ENCODE measurements at places on chromosomes 7 and 10.

DNA sequence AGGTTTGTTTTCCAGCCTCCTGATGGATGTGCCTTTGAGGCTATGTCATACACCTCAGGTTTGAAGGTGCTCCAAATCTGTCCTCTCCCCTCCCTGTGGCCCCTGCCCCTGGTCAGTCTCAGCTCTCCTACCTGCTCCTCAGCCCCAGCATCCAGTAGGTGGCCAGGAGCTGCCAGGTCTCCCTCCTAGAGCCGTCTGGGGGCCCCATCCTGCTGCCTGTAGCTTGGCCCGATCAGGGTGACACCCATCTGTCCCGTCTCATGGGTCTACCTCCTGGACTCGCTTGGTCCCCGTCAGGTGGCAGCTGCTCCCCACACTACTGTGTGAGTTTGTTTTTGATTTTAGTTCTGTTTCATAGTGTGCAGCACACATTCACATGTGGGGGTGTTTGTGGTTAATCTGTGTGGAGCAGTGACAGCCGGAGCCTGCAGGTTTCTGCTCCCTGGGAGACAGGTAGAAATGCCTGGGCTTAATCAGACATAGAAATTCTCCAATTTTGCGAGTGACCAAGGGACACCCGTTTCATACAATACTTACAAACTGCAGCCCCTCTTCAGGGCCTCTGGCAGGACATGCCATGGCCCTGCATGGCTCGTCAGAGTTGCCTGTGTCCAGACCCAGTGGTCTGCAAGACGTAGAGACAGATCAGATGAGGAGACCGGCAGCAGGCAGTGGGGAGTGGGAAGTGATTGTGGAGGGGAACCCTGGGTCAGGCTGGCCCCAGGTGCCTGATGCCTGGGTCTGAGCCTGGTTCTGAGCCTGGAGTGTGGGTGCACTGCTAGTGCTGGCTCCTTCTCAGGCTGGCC lies 17.1 kb downstream of the ADCY1 start:
- DNase-seq, result no peak

GRCh38 chr7:13144673-13145072 lies 457.2 kb downstream of the ARL4A start:
- no peak for DNase-seq

- DNase-seq, result no peak
These were observed 38.7 kb downstream of the LAMB4 start for GRCh38 chr7:108091461-108091831.

- DNase-seq, result no peak
These were observed 15.1 kb downstream of the FXYD4 start for GRCh38 chr10:43386549-43386948.

DNA sequence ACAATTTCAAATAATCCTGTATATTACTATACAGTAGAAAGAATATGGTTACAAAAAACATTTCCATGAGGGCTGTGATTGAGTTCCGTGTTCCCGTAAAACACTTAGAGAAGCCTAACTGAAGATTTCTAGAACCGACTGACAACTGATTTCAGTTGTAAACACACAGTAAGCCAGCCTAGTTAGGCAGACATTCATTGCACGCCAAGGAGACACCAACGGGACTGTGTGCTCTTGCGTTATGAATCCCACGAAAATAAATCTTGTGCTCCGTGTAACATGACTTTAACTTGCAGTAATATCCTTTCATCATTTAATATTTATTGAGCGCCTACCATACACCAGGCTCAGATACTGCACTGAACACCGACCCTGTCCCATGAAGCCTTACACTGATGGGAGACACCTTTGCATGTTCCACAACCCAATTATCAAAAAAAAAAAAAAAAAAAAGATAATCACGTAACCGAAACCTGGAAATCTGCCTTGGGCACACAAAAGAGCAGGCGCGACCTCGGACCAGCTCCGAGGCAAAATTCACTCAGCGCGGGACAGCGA lies 420 bp upstream of the KLHL7 start:
- DNase-seq, result no peak

DNA sequence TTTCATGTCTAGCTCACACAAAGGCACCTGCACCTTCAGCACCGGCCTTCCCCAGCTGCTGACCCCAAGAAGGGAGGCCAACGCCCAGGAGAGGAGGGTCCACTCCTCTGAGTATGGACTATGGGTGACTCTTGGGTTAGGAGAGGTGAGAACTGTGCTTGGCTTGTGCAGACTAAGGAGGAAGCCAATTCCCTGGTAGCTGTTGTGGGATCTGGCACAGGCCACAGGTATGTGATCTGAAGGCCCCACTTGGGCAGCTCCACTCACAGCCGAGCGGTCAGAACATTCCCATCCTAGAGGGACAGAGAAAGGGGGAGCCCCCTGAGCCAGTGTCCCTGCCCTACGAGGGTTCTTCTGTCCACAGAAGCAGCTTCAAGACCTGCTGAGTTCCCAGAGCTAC lies 52.8 kb upstream of the FIGNL1 start:
- no peak for DNase-seq

GRCh38 chr7:49787980-49788379 lies 14.5 kb downstream of the VWC2 start:
- DNase-seq, result no peak

DNA sequence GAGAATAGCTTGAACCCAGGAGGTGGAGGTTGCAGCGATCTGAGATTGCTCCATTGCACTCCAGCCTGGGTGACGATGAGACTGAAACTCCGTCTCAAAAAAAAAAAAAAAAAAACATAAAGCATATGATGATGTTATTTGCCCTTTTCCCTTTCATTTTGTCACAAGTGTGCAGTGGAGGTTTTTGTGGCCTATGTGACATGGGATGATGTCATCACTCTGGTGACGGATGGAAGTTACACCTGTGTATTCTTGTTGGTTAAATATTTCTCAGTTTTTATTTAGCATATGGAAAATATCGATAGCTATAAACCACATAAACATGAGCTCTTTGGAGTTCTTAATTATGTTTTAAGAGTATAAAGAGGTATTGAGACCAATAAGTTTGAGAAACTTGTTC lies 71.8 kb upstream of the EMX2 start:
- DNase-seq, result no peak

DNA sequence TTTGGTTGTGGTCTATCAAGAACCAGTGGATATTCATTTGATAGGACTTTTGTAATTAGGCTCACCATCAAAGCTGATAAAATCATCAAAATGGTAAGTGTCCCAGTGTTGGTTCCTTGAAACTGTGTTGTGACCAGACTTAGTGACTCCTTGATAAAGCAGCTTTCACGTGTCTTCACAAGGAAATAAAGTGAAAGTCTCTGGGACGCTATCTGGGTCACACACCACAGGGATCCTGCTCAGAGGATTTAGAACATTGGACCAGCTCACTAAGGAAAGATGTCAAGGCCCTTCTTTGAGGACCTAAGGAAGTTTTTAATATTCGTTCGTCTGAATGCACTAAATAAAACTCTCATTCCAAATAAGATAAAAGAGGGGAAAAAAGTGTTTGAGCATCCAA lies 193.1 kb downstream of the RNLS start:
- DNase-seq, result no peak

DNA sequence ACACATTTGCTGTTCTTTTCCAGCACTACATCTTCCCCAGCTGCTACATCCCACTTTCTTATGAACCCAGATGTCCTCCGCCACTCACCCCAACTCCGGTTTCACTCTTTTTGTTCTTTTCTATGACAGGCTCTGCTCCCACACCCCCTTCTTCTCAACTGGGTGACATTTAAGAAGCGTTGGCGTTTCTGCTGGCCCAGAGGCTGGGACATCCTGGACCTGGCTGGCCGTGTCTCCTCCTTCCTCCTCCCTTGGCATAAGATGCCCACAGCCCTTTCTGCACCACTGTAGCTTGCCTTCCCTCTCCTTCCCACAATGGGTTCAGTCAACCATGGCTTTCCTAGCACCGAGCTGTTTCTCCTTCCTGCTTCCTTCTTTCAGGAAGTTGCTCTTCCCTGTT lies 9.4 kb upstream of the CALML5 start:
- DNase-seq, result no peak

- no peak for DNase-seq
These were observed 5.5 kb upstream of the FIGNL1 start for GRCh38 chr7:50455658-50456057.

GRCh38 chr10:11334436-11334835 lies 277.0 kb downstream of the USP6NL start:
- no peak for DNase-seq

DNA sequence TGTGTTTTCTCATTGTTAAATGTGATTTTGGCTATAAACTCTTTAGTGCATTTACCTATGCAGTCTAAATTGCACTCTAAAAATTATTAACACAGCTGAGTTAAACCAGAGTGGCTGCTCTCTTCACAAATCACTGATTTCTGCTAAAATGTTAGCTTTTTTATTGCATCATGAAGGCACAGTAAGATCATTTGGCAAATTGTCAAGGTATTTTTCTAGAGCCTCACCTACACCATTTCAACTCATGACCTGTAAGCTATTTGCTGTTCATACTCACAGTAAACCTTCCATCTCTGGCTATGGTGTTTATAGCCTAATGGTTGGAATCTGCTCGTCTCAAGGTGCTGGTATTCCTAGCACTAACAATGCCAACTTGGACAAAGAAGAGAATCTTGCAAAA lies 25.7 kb downstream of the NDUFB2 start:
- DNase-seq, result no peak
